ENCODE measurements at places on chromosomes 1 and 21.
A peak's percentile ranks its signal among the peaks of the same experiment; 100 is the strongest.

DNA sequence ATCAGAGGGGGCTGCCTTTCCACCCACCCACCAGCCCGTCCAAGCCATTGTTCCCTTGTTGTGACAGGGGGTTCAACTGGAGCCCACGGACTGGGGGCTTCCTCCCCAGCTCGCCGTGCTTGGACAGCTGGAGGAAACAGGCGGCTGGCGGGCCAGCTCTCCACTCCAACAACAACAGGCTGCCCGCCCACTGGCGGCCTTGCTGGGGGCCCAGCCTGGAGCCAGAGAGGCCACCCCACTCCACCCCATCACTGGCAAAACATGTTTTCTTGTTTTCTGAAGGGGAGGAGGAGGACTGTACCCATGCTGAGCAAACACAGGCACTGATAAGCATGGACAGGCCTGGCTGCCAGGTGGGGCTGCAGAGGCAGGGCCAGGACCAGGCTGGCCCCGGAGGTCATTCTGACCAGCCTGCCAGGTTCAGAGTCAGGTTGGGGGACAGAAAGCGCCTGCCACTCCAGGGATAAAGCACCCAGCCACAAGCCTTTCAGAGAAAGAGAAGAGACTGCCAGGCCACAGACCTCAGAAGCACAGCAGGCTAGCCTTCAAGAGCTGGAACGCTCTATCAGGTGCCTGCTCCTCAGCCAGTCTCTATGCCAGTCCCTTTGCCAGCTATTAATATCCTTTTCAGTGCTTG, 32.8 kb downstream of the GJA4 start:
- DNase-seq, result no peak

- DNase-seq, result no peak
These were observed 69.8 kb upstream of the SCAF4 start for GRCh38 chr21:31801551-31802219.

- DNase-seq, result no peak
These were observed 46.5 kb upstream of the CNN3 start for GRCh38 chr1:94973309-94973922.

GRCh38 chr1:185536165-185536920, 197.8 kb upstream of the HMCN1 start:
- no peak for DNase-seq

DNA sequence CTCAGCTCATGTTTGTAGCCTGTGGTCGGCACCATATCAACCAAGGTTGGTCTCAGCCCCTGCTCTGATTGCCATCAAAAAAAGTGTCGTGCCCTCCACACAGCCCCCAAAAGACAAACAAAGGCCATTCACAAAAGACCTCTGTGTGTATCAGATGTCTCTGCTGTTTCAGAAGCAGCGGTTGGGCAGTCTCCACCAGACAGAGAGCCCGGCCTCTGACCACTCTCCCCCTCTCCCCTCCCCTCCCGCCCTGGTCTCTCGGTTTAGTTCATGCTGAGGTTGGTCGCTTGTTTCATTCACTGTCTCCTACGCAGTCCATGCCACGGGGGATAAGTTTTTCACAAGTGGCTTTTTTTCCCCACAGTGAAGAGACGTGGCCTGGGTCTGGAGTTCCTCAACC, 27.1 kb downstream of the ACTA1 start:
- DNase-seq, result no peak

- no peak for DNase-seq
These were observed 6.3 kb downstream of the OBSCN start for GRCh38 chr1:228213917-228214808.

- no peak for DNase-seq
These were observed 78.8 kb upstream of the IPO9 start for GRCh38 chr1:201750120-201750519.

- DNase-seq, result peak; percentile 89
These were observed 10.1 kb upstream of the MEF2D start for GRCh38 chr1:156510709-156511108.

GRCh38 chr1:47722909-47723580, 274.1 kb downstream of the TRABD2B start:
- no peak for DNase-seq

DNA sequence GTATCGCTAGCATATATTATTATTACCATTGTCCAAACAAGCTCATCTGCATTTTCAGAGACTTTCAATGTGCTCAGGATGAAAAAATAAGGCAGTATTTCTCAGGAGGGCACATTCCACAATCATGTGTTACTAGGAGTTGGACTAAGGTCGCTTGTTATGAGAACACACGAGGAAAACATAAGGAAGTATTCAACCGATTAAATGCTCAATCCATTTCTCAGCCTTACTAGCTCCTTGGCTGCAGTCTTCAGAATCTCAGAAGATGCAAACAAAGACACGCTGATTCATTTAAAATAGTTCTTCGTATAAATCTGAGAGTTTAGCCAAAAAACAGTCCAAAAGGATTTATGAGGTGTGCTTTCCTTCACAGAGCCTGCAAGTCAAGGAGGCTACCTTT, 82.0 kb upstream of the JAK1 start:
- DNase-seq, result no peak

- DNase-seq, result no peak
These were observed 6.3 kb downstream of the C1orf53 start for GRCh38 chr1:197908716-197909220.

- DNase-seq, result no peak
These were observed 1.2 kb upstream of the PSMB2 start for GRCh38 chr1:35642471-35642955.

GRCh38 chr1:176536588-176536987, 73.6 kb downstream of the PAPPA2 start:
- DNase-seq, result no peak

- no peak for DNase-seq
These were observed 38.5 kb upstream of the ENAH start for GRCh38 chr1:225691377-225691776.

DNA sequence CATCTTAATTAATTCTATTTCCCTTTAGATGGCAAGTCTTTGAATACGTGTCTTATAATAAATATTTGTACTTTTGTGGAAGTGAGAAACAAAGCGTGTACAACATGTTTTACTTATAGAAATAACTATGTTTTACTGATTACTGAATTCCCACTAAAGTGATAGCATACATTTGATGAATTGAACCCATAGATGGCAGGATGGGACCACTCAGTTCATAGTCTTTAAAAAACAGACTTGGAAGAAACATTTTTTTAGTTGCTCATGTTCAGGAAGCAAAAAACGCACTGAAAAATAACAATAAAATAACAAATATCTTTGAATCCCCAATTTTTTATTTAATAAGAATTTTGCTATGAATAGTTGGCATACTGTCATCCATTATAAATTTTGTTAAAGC, 507.1 kb upstream of the ZRANB2 start:
- no peak for DNase-seq

DNA sequence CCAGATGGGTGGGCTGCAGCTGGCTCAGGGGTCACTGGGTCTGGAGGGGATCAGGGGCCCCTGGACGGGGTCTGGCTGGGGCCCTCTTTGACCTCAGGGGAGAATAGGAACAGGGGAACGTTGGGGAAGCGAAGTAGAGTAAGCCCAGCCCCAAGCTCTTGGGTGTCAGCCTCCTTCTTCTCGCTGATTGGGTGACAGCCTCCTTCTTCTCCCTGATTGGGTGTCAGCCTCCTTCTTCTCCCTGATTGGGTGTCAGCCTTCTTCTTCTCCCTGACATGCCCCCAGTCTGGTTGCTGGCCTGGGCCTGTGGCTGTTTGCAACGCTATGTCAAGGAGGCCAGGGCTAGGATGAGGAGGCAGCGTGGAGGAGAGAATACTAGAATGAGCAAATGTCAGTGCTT, 76.7 kb upstream of the CASZ1 start:
- DNase-seq, result no peak

- DNase-seq, result no peak
These were observed 1.3 kb upstream of the LSS start for GRCh38 chr21:46229923-46230260.

GRCh38 chr1:46521414-46521813, 30.0 kb downstream of the KNCN start:
- DNase-seq, result no peak

GRCh38 chr1:185104083-185104482, 52.7 kb downstream of the TRMT1L start:
- DNase-seq, result no peak

DNA sequence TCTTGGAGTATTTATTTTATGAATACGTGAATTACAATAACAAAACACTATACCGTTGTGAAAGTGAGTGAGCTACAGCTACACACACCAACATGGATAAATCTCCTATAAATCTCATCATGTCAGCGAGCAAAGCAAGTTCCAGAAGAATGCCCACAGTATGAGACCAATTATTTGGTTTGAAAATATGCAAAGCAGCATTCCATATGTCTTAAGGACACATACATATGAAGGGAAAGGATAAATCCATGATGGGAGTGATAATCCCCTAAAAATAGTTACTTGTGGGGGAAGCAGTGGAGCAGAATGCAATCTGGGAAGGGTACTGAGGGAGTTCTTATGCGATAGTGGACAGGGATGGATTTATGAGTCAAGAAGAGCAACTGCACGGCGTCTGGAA, 261.3 kb downstream of the DISC1 start:
- no peak for DNase-seq

- no peak for DNase-seq
These were observed 310.7 kb downstream of the DUSP10 start for GRCh38 chr1:221431068-221431651.

DNA sequence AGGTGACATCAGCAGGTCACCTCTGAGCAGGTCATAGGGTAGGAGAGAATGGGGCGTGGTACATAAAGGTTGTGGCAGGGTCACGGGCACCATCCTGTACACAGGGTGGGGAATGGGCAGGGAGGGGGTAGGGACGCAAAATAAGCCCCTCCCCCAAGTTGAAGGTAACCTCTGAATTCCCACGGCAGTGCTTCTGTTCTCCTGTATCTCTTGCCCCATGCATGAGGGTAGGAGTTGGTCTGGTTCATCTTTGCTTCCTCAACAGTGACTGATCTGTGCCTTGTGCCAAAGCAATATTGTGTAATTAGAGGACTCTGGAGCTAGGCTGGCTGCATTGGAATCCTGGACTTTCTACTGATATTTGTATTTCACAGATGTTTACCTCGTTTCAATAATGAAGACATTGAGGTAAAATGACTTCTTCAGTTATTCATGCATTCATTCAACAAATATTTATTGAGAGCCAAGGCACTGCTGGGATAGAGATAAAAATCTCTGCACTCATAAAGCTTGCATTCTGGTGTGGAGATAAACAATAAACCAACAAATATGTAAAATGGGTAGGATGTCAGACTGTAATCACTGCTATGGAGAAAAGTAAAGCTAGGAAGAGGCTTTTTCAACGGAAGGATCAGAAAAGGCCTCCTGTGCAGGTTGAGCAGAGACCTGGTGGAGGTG, 18.4 kb upstream of the GFI1 start:
- DNase-seq, result no peak

- DNase-seq, result no peak
These were observed 149.9 kb downstream of the CHRM3 start for GRCh38 chr1:239536165-239536849.

- no peak for DNase-seq
These were observed 48.8 kb downstream of the XPR1 start for GRCh38 chr1:180680558-180681144.

DNA sequence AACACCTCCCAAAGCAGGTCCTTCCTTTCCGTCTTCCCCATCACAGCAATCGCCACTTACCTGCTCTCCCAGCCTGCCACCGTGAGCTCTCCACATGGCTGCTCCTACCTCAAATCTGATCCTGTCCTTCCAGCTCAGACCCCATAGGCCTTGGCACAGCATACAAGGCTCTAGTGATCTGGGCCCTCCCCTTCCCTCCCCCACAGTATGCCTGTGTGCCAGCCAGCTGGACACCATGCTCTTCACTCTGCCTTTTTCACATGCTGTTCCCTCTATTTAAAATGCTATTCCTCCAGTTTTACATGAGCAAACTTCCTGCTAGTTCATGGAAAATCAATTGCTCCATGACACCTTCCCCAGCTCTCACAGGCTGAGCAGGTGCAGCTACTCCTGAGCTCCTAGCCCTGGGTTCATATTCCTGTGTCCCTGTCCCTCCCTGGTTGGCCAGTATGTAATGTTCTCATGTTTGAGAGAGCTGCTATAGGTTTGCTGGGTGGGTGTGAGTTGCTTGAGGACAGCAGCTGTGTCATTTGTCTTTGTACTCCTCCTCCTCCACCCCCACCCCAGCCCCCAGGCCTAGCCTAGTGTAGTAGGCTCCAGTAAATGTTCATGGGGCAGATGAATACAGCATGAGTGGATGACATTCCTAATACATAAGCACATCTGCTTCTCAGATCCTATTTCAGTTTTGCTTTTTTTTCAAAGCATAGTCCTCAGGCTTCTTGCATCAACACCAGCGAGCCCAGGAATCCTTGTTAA, 6.3 kb upstream of the TNNT2 start:
- no peak for DNase-seq

DNA sequence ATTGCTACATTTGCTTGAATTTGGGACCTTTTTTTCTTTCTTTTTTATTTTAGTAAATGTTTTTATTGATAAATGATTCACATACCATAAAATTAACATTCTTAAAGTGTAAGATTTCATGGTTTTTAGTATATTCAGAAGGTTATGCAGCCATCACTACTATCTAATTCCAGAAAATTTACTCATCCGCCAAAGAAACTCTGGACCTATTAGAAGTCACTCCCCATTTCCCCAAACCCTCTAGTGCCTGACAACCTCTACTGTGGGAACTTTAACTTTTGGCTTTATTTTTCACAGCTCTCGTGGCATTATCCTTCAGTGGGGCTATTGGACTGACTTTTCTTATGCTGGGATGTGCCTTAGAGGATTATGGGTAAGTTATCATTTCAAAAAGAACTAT, 4.5 kb downstream of the LEPR start:
- no peak for DNase-seq

GRCh38 chr21:27550287-27550686, 583.4 kb upstream of the ADAMTS5 start:
- DNase-seq, result no peak

DNA sequence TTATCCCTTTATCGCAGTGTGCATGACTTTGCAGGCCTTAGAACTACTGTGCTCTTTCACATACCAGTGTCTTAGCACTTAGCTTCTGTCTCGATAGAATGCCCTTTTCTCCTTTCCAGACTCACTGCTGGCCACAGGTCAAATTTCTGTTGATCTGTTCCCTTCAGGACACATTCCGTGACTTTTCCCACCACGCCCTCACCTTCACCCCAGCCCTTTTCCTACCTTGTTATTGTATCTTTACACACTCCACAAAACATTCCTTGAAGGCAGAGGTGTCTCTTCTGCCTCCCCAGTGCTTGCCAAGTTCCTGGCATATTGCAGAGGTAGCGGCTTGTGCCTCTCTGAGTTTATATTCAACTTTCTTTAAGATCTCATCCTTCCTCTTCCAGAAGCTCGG, 3.7 kb upstream of the IGSF9 start:
- DNase-seq, result no peak

- no peak for DNase-seq
These were observed 148.2 kb downstream of the DISC1 start for GRCh38 chr1:231774719-231775335.
